ENCODE measurements at places on chromosomes 11 and 22.

GRCh38 chr11:113162592-113162962, 151.8 kb upstream of the TTC12 start:
- no peak for DNase-seq

DNA sequence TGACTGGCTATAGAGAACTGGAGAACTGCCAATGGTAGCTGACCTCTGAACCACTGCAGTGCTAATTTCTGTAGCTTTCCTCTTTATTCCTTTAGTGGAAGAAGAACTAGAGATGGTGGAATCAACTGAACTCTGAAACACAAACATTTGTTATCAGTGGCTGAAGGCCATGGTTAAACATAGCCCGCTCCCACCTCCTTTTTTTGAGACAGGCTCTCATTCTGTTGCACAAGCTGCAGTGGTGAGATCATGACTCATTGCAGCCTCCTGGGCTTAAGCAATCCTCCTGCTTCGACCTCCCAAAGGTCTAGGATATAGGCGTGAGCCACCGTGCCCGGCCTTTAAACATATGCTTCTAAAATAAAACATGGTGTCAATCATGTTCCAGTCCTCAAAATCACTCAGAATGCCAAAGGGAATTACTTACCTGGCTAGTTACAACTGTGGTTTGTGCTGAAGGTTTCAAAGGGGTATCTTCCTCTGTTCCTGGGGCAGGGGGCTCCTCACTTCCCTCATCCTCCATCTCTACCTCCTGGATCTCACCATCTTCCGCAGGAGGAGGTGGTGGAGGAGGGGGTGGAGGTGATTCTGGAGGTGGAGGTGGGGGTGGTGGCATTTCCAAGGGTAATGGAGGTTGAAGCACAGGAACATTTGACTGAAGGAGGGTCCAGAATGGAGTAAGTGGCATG, 9.0 kb upstream of the AGBL2 start:
- DNase-seq = peak; percentile 15

DNA sequence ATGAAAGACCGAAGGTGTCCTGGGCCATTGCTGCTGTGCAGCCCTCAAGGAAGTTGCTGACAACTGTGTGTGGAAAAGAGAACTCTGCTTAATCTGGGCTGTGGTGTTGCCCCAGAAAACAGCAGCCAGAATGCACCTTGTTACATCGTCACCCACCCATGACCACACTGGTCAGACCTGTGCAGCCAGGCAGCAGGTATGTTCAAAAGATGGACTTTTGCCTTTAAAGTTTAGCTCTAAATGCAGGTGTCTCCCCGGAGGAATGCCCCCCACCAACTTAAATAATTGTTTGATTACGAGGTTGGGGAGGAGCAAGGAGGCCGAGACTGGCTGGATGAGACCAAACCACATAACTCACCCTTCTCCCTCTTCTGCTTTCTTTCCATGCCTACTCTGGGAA, 15.3 kb upstream of the POLA2 start:
- no peak for DNase-seq

DNA sequence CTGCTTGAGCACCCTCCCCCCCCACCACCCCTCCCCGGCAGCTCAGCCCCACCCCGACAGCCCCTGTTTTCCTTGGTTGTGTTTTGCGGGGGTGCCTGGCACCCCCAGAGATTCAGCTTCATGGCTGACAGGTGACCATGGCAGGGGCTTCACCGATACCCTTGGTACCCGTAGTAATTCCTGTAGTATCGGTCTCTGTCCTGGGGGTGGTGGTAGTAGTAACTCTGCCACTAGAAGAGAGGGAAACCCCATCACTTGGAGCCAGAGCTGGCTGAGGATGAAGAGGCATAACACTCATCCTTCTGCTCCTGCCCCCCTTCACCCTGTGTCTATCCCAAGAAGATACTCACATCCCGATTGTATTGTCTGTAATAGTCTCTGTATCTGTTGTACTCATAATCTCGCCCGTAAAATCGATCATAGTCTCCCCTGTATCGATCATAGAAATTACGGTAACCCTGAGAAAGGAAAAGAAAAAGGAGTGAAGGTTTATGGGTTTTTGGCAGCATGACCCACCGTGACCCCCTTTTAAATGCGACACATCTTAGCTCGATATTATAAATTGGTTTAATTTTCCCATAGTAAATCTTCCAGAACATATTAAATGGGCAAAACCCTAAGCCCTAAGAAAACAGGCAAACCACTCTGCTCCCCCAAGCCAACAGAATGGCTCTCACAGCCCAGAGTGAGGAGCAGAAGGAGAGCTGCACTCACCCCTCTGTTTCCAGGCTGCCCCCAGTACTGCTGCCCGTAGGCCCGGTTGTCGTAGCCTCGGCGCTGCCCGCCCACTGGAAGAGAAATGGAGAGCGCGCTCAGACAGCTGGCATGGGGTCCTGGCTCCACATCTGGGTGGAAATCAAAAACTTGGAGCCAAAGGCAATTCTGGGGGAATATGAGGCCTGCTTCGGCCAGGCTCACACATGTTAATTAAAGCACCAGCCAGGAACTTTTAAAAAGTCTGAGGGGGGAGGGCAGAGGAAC, 8.0 kb downstream of the GNG3 start:
- no peak for DNase-seq

DNA sequence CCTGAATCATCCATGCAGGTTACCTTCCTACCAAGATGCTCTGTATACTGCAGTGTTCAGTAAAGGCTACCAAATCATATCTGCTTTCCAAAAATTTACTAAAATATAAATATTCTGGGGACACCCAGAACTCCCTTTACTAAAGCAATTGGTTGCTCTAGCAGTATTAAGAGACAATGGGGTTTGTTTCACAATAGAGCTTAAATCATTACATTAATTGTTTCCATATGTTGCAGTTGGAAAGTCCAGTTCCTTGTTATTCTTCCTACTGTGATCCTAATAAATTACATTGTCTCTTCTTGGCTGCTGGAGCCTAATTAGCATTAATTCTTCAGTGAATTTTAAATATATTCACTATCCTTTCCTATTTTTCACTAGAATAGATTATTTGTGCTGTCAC, 316.0 kb upstream of the MTNR1B start:
- no peak for DNase-seq

DNA sequence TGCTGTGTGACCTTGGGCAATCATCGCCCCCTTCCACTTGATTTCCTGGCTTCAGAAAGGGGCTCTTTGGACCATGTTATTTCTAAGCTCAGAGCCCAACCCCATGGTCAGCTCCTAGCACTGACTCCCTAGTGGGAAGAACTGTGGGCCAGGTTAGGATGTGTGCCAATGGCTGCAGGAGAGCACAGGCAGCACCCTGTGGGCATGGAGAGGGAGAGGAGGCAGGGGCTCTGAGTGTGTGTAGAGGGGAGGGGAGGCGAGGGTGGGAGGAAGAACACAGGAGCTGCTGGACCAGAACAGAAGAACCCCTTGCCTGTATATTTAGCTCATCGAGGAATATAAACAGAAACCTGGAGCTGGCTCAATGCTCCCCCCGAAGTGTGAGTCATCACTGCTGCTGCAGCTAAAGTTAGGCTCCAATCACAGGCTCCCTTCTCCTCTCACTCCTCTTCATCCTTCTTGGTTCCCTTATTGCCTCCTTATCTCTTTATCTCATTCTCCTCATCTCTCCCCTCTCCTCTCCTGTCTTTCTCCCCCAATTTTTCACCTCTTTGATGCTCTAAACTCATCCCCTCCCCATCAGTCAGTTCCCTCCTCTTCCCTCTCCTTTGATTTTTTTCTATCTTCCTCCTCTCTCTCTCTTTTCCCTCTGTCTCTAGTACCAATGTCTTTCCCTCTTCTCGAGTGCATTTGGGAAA, 14.5 kb upstream of the RPS19BP1 start:
- DNase-seq = no peak

- DNase-seq = no peak
Measured at GRCh38 chr11:128291835-128292234, 295.5 kb downstream of the ETS1 start.

GRCh38 chr11:2330696-2331095, 28.9 kb downstream of the TSPAN32 start:
- no peak for DNase-seq

DNA sequence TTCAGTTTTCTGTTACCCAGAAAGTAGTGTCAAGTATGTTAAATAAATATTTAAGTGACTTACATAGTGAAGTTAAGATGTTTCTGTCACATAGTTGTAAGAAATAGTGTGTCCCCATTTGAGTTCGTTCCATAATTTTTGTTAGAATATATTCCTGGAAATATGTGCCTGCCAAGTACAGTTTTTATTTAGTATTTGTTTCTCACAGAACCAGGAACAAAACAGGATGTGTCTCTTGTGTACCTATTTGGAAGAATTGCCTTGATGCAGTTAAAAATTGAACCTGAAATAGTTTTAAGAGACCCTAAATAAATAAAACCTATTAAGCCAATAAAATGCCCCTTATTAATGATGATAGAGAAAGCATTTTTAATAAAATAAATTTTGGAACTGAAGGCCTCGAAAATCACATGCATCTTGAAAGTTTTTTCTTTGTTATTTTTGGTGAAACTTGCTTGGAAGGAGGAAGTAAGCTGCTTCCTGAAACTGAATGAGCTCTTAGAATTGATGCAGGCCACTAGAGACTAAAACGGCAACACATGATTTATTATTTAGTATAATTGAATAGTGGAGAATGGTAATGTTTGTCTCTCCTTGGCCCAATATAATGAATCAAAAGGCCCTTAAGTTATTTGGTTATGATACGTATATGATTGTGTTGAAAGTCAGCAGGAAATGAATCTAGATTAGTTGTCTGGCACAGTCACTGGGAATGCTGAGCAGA, 55.9 kb downstream of the SWAP70 start:
- no peak for DNase-seq

DNA sequence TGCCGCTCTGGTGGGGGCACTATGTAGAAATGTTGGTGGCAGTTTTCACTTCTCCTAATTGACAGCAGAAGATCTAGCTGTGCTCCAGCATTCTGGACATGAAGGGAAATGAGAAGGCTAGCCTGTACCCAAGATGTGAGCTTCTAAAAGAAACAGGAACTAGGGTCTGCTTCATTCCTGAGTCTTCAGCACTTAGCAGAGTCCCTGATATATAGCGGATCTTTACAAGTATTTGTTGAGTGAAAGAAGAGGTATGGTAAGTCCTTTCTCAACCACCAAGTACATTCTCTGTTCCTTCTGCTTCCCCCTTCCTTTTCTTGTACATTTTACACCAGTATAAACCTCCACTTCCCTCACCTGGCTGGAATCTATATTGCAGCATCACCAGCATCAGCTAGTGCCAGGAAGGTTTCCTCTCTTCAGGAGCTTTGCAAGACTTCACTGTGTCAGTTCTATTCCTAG, 408.3 kb upstream of the CADM1 start:
- no peak for DNase-seq

GRCh38 chr11:32334822-32335221, 100.5 kb downstream of the WT1 start:
- DNase-seq = no peak

DNA sequence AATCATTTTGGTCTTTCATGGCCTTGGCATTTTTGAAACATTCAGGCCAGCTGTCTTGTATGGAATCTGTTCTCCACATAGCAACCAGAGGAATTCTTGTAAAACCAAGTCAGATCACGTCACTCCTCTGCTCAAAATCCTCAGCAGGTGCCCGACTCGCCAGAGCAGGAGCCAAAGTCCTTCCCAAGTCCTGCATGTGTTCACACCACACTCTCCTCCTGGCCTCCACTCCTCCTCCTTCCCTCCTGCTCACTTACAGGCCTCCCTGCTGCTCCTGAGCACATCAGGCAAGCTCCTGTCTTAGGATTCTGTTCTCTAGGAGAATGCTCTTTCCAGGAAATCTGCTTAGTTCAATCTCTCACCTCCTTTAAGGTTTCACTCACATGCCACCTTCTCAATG, 6.9 kb upstream of the PSMC3 start:
- no peak for DNase-seq

DNA sequence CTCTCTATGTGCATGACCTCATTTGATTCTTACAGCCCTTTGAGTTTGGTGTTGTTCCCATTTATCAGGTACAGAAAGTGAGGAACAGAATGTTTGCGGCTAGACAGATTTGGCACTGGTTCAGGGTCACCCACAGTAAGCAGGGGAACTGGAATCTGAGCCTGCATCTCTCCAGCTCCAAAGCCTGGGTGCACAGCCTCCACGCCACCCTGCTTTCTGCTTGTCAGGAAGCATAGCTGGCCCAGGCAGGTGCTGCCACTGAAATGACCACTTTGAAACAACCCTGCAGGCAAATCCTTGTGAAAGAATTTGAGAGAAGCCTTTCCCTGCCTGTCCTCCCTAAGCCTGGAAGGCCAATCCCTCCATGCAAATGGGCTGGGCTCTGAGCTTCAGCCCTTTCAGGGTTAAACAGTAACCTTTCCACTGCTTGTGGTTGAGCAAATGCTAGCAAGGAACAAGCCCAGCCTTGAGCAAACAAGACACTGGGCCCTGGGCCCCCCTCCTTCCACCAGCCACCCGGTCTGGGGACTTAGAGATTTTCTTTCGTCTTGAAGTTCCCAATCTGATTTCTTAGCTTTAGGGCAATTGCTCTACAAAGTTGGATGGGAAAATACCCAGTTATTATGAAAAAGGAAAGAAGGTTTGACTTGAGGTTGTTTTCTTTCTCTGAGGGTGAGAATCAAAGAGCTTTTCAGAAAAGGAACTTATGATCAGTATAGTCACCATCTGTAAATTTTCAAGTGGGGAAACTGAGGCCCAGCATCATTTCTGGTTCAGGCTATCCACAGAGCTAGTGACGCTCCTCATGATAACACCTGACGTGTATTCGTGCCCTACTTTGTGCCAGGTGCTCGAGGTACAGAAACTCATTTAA, 19.4 kb downstream of the EHF start:
- DNase-seq = no peak

GRCh38 chr11:89249196-89249595, 71.5 kb downstream of the TYR start:
- no peak for DNase-seq

- no peak for DNase-seq
Measured at GRCh38 chr11:34036456-34036855, 15.1 kb upstream of the CAPRIN1 start.

DNA sequence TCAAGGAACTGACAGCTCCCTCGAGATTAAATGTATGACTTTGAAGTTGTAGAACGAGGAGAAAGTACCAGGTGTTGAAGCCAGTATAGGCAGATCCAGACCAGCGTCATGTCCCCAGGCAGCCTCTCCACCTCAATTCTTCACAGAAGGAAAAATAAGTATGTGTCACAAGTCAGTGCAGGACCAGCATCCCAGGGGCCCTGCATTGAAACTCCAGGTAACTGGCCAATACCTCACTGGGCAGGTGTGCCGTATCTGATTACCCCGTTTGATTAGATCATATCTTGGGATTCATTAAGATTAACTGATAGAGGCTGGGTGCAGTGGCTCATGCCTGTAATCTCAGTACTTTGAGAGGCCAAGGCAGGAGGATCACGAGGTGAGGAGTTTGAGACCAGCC, 466.7 kb upstream of the B3GAT1 start:
- DNase-seq = no peak

- DNase-seq = peak; percentile 69
Measured at GRCh38 chr11:859394-860131, 16.9 kb downstream of the TSPAN4 start.

DNA sequence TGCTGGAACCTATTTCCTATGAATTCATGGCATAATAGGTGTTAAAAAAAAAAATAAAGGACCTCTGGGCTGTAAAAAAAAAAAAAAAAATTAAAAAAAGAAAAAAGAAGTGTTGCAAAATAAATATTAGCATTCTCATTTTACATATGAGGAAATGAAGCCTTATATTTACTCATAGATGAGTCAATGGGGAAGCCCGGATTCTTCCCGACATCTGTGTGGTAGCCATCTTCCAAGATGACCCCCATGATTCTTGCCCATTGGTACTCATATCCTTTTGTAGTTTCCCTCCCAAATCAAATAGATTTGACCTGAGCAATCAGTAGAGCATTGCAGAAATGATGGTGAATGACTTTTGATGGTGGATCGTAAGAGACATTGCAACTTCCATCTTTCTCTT, 3.0 kb upstream of the SWAP70 start:
- peak; percentile 33 for DNase-seq

- DNase-seq = no peak
Measured at GRCh38 chr11:86278226-86278625, 23.8 kb upstream of the HIKESHI start.
